ACHN (cell line): ENCODE measurements at places on chromosomes 3 and 15.

GRCh38 chr15:72117486-72118016, 399 bp downstream of the MYO9A start:
- DNase-seq: peak; percentile 80

- peak; percentile 41 for DNase-seq
Measured at GRCh38 chr15:67174864-67175573, 79.4 kb downstream of the AAGAB start.

GRCh38 chr3:71784914-71785531, at the start of gene PROK2:
Gene PROK2, minus strand, starts transcription at chr3:71785148. Its CDS starts 96 bp downstream, at chr3:71785052.
- DNase-seq: no peak

- no peak for DNase-seq
Measured at GRCh38 chr3:14929310-14930074, 17.9 kb upstream of the NR2C2 start.

- no peak for DNase-seq
Measured at GRCh38 chr15:101457696-101458095, 31.8 kb downstream of the PCSK6 start.

GRCh38 chr3:69761896-69762767, 22.9 kb downstream of the MITF start:
- no peak for DNase-seq

DNA sequence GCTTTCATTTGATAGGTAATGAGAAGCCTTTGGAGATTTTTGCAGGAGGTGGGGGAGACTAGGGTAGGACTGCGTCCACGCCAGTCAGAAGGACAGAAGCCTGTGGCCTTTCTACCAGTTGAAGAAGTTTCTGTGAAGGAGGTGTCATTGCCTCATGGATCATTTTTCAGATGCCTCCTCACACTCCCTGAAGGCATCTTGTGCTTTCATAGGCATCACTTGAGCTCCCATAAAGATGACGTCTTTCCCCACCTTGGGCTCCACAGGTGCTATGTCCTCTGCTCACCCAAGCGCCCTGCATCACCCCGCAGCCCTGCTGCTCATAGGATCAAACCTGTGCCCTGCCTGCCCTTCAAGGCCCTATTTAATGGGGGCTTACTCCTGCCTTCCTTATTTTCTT, 7.5 kb upstream of the ITGA11 start:
- no peak for DNase-seq

GRCh38 chr3:110494728-110495127, 576.9 kb upstream of the NECTIN3 start:
- no peak for DNase-seq

DNA sequence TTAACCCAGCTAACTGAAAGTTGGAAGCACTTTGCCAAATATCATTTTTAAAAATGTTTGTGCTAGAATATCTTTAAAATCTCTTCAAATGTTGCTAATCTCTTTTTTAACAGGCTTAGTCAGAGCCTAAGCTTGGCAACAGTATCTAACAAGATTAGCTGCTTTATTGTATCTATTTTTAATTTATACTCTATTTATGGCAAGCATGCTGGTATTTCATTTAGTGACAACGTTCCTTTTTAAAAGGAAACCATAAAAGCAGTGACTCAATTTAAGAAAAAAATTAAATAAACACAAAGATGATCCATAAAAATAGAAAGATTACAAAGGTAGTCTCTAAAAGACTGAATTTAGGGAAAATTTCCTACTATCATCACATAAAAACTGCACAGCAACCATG, 40.5 kb downstream of the SLC12A6 start:
- DNase-seq: no peak

DNA sequence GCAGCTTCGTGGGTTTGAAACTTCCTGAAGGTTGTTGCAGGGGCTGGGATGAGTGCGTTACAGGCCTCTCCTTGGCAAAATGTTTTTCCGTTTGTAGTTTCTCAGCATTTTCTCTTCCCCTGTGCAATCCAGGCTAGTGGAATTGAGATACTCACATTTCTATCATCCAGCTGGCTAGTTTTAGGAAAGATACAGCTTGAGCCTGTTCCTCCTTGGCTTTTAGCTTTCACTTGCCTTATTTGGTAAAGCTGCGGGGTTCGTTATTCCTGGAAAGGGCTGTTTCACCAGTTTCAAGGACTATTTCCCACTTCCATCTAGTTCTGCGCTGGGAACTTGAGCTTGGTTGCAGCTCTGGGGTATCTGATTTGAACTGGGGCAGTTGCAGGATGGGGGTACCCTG, 90.3 kb downstream of the ITPR1 start:
- no peak for DNase-seq

GRCh38 chr15:65028338-65028737, 1.1 kb downstream of the MTFMT start:
- DNase-seq: no peak

GRCh38 chr15:29333261-29333660, 63.6 kb upstream of the NSMCE3 start:
- DNase-seq: no peak

- DNase-seq: no peak
Measured at GRCh38 chr15:35440265-35440664, 105.7 kb downstream of the DPH6 start.

- no peak for DNase-seq
Measured at GRCh38 chr3:13480340-13481318, 523 bp downstream of the HDAC11 start.

DNA sequence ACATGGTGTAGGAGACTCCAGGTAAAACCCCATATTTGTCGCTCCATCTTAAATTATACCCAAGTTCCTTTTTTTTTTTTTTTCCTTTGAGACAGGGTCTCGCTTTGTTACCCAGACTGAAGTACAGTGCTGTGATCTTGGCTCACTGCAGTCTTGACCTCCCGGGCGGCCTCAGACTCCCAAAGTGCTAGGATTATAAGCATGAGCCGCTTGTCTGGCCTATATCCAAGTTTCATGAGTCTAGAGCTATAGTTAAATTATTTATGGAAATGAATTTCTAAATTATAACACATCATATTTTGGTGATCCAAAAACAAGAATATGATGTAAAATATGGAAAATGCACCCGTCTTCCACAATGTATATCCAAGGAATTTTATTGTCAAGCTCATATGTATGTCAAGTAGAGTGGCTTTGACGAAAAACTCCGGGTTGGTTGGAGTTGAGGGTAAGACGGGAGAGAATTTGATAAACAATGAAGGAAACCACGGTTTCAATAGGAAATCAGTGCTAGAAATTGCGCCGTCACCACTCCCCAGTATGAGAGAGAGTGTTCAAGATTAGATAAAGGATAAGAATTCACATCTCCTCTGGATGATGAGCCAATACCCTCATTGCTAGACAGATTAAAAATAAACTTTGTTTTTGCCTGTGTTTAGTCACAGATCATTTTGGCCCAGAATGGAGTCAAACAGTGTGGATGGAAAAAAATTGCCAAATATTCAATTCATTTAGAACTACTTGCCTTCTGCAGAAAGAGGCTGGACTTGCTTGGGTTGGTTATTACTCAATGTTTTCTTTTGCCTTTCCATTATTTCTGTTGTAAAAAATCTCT, 209.2 kb upstream of the NR2F2 start:
- DNase-seq: no peak

DNA sequence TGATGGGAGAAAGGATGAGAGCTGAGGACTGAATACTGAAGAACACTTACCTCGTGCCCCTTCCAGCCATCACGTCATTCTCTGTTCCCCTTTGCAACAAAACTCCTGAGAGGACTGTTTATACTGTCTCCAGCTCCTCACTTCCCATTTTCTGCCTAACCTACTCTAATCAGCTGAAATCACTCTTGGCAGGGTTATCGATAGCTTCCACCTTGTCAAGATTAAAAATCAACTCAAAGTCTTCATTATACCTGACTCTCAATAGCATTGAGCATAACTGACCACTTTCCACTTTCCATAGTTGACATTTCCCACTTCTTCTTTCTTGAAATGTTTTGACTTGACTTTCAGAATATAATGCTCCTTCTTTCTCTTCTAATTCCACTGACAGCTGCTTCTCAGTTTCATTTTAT, 4.3 kb downstream of the BTBD1 start:
- no peak for DNase-seq

DNA sequence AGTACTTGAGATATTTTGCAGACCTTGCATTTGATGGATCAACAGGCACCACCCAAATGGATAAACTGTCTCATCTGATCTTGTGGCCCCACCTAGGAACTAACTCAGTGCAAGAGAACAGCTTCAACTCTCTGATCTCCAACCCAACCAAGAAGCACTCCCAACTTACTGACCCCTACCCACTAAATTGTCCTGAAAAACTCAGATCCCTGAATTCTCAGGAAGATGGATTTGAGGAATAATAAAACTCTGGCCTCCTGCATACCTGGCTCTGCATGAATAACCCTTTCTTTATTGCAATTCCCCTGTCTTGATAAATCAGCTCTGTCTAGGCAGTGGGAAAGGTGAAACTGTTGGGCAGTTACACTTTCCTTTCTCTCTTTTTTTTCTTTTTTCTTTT, 247.9 kb downstream of the ZPLD1 start:
- no peak for DNase-seq

- no peak for DNase-seq
Measured at GRCh38 chr3:128376516-128376915, 90.2 kb downstream of the DNAJB8 start.

GRCh38 chr3:76370749-76371520, 585.6 kb upstream of the ZNF717 start:
- no peak for DNase-seq

DNA sequence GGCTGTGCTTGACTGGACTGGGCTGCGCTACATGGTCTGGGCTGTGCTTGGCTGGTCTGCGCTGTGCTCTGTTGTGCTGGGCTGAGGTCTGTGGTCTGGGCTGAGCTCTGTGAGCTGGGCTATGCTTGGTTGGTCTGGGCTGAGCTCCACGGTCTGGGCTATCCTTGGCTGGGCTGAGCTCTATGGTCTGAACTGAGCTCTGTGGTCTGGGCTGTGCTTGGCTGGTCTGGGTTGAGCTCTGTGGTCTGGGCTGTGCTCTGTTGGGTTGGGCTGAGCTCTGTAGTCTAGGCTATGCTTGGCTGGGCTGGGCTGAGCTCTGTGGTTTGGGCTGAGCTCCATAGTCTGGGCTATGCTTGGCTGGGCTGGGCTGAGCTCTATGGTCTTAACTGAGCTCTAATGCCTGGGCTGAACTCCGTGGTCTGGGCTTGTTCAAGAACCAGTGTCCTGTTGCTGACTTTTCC, 92.0 kb downstream of the PLXNA1 start:
- peak; percentile 88 for DNase-seq

- peak; percentile 12 for DNase-seq
Measured at GRCh38 chr15:45612790-45613415, 21.9 kb upstream of the SQOR start.

- no peak for DNase-seq
Measured at GRCh38 chr3:56836276-56837163, 34.8 kb upstream of the ARHGEF3 start.

GRCh38 chr3:150699068-150699639, 4.6 kb downstream of the ERICH6 start:
- no peak for DNase-seq

DNA sequence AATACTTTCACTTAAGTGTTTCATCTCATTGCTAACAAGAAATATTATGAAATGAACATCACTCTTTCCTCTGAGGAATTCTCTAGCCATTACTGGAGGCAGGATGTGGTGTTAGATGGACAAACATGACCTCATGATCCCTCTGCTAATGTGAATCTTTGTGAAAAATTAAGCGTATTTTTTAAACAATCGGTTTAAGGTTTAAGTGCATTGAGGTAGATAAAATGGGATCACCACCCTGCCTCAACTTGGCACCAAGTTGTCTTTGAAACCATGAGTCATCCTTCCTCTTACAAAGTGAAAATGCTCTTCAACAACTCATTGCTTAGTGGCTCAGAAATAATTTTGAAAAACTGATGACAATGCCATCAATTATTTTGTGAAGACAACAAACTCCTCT, 76.0 kb upstream of the DCBLD2 start:
- DNase-seq: peak; percentile 95

DNA sequence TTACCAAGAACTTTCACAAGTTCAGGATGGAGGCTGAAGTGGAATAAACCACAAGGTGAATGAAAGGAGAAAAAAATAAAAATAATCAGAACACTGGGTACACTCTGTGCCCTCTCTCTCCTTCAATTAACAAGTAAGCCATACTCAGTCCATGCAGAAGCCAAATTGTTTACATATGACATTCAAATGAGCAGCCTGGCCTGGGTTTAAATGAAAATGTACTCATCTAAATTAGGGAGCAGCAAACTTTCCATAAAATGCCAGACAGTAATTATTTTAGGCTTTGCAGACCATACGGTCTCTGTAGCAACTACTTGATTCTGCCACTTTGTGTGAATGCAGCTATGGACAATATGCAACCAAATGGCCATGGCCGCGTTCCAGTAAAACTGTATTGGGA, 376.6 kb downstream of the MAGI1 start:
- no peak for DNase-seq

GRCh38 chr15:58839485-58839884, 68.4 kb downstream of the MINDY2 start:
- DNase-seq: no peak

DNA sequence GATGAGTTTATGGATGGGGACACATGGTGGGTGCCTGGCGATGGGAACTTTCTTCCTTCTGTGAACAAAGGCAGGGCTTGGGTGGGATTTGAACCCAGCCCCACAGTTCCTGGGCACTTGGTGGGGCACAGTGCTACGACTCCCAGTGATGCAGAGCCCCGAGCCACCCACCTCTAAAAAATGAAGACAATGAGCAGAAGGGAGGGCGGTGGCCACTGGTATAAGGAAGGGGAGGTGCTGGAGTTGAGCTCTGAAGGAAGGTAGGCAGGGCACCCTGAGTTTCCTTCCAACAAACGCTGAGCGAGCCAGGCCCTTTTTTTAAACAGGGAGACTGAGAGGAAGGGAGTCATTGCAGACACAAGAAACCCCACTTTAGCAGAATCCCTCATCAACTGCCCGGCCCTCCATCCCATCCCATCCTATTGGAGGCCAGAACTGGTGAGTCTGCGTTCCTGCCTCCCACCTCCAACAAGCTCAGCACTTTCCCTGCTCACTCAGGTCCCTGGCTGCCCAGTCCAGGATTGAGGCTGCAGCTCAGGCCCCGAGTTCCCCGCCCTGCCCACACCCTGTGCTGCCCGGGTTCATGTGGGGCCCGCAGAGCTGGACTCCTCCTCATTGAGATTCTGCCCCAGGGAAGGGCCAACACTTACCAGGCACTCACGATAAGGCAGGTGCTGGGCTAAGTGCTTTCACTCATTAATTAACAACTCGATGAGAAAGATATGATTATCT, 57.3 kb downstream of the LINGO1 start:
- no peak for DNase-seq

DNA sequence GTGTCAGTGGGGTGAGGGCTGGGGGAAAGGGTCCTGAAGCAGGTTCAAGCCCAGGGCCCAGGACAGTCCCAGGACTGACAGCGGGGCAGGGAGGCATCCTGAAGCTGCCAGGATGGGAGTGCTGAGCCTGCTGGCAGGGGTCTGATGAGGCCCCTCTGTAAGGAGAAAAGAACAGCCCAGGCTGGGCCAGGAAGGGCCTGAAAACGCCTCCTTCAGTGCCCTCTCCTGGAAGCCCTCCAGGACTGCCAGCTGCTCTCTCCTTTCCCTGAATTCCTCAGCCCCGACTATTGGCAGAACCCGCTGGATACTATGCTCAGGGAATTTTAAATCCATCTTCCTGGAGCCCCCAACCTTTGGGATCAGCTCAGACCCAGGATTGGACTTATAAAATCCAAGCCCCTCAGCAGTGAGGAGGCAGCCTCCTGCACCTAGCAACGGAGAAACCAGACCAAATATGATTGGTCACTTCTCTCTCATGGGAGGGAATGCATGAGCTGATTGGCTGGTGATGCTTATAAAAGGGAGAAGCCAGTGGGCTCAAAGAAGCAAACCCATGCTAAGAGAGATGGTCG, 203.5 kb upstream of the LINGO1 start:
- DNase-seq: no peak
